T-helper 22 cell (primary cell): ENCODE measurements at places on chromosomes 4 and X.
A peak's percentile ranks its signal among the peaks of the same experiment; 100 is the strongest.

DNA sequence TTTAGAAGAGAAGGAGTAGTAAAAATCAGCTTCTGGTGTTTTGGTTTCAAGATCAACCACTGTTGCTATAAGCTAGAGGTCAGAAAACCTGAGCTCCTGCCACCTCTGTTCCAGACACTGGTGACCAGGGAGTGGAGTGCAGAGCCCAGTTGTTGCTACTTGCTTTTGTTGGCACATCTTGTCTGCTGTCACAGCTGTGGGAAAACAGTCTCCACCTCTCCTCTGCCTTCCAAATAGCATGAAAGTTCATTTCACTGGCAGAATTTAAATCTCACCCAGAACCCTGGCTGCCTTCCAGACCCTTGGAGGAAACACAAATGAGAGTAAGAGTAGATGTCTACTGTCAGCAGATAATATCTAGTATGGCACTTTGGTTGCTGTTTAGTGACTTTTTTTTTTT is 297.5 kb upstream of the KLF3 start:
- no peak for DNase-seq

DNA sequence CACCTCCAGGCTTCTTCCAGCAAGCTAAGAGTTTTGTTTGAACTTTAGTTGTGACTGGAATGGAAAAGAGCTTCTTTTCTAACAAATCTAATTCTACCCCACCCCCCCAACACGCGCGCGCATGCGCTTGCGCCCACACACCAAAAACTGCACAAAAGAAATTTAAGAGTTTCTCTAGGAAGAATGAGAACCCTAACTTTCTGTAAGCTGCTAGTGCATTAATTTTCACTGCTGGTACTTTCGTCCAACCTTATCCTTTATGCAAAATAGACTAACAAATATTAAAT is 9.0 kb upstream of the INTU start:
- DNase-seq: no peak

- DNase-seq: no peak
Measured at GRCh38 chr4:62194342-62194741, 994.2 kb downstream of the ADGRL3 start.

GRCh38 chr4:55437356-55437796 is 41.6 kb downstream of the TMEM165 start:
- DNase-seq: no peak

DNA sequence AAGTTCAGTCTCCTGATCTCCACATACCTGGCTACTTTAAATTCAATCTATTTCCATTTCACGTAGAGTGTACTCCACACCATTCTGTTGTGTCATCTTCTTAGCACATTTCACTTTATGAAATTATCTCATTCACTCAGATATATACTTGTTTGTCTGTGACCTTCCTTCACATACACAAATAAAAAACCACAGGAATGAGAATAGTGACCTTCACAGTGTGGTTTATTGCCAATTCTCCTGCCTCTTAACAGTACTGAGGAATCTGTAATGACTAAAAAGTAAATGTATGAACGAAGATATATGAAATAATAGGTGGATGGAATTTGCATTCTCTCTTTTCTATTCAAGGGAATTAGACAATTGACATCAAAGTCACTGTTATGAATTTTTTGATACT is 183.9 kb upstream of the PCDH7 start:
- DNase-seq: no peak

- no peak for DNase-seq
Measured at GRCh38 chrX:133670383-133670782, 255.1 kb upstream of the GPC4 start.

- no peak for DNase-seq
Measured at GRCh38 chrX:20352935-20353336, 86.2 kb upstream of the RPS6KA3 start.

GRCh38 chrX:136032370-136032769 is 47.1 kb downstream of the SLC9A6 start:
- no peak for DNase-seq

- no peak for DNase-seq
Measured at GRCh38 chr4:63556332-63556731, 852.9 kb downstream of the TECRL start.

DNA sequence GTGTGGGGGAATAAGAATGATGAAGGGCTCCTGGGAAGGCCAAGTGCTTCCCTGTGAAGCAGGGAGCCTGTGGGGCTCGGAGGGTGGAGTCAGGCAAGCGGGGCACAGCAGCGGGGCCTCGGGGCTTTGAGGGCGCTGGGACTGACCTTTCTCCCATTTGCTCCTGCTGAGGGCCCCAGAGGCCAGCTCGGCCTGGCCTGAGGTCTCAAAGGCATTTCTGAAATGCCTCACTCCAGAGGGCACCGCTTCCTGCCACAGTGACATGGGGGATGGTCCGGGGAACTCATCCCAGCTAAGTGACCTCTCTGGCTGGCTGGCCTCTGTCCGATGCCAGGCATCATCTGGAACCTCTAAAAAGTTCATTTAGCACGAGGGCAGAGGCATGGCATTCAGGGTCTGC is 98.8 kb upstream of the STX18 start:
- no peak for DNase-seq

DNA sequence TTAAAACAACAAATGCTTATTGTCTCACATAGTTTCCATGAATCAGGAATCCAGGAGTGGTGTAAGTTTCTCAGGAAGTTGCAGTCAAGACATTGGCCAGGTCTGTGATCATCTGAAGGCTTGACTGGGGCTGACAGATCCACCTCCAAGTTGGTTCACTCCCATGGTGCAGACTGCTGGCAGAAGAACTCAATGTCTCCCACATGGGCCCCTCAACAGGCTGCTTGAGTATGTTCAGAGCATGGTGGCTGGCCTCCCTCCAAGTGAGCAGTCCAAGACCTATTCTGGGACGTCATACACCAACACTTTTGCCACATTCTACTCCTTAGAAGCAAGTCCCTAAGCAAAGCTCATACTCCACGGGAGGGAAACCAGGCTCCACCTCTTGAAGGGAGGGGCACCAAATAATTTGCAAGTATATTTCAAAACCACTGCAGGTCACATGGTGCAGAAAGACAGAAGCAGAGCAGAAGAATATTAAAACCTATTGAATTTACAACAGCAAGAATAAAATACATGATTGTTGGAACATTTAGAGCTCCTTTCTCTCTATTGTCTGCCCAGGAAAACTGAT is 35.3 kb downstream of the LGI2 start:
- DNase-seq: no peak

DNA sequence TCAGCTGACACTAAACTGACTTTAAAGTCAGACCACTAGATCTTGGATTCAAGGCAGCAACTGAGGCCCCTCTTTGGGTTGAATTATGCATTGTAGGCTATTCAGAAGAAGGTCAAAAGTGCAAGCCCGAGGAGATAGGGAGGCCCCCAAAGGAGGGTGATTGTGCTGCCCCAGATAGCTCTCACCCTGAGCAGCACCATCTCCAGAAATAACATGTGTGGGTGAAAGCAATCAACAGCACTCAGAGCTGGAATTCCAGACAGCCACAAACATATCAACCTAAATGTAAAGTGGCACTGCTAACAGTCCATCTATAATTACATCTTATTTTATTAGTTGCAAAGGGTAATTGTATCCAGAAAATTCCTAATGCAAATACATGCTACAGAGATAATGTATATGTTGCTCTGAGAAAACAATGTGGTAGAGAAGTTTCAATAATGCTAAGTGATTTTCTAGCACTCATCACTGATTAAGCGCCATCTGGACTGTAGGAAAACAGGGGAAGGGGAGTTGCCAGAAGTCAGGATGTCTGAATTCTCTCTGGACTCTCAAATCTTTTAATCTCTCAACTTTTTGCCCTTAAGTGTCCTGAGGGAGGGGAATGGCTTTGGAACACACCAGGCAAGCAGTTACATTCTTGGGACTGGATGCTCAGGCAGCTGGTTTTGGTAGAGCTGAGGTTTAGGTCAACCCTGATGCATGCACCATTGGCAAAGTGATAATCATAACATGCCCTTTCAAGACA is 61.8 kb upstream of the SFRP2 start:
- DNase-seq: no peak

DNA sequence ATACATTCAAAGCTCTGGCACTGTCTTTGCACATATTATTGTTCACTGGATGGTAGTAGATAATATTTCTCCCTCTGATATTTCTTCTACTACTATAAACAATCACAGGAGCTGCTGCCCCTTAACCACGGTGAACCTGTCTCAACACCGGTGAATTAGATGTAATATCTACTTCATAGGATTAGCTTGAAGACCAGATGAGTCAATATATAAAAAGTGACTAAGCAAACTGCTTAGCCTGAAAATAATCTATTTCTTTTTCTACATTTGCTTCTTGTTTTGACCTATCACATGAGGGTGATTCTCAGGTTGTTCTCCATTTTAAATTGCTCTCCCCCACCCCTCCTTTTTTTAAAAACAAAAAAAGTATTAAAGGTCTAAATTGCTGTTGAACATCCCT is 645.5 kb downstream of the ANKRD50 start:
- DNase-seq: no peak

GRCh38 chr4:1231637-1232360 is 17.1 kb downstream of the CTBP1 start:
- DNase-seq: no peak

DNA sequence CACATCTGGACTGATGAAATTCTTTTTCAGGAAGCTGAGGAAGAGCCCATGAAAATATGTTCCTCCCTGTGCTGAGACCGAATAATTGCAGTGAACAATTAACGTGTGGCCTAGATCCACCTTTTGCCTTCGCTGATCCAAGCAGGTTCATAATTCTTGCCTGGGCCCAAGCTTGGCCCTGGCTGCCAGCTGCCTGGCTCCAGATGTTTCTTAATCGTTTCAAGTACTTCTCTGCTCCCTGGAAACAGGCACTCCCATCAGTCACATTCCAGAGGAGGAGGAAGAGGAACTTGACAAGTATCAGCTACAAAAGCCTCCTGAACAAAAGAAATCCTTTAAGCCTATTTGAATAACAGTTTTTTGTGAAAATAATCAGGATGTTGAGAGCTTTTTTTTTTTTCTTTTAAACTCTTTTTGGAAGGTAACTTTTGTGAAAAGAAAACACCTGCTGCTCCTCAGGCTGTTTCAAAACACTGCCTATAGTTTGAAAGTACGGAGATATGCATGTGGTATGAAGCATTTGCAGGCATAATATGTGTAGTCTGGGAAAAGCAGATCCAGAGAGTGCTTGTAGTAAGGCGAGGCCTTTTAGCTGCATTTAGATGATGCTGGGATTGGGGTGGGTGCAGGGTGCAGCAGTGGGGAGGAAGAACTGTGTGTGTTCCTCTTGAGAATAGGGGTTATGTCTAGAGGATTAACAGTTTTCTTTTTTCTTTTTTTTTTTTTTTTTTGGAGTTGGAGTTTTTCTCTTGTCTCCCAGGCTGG is 154.4 kb downstream of the PTTG2 start:
- DNase-seq: no peak

DNA sequence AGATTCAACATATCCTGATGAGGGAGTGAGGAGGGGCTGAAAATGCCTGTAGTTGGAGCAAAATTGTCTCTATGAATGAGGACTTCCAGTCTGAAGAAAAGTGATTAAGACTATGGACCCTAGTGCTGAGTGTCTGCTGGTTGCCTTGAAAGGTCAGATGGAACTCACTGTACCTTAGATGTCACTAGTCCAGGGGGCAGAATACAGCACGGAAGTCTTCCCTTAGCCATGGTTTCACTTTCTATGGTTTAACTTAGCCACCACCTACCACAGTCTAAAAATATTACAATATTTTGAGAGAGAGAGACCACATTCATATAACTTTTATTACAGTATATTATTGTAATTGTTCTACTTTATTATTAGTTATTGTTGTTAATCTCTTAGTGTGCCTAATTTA is 223.1 kb downstream of the FMR1NB start:
- DNase-seq: no peak

- no peak for DNase-seq
Measured at GRCh38 chrX:13254076-13254785, 65.6 kb downstream of the ATXN3L start.

DNA sequence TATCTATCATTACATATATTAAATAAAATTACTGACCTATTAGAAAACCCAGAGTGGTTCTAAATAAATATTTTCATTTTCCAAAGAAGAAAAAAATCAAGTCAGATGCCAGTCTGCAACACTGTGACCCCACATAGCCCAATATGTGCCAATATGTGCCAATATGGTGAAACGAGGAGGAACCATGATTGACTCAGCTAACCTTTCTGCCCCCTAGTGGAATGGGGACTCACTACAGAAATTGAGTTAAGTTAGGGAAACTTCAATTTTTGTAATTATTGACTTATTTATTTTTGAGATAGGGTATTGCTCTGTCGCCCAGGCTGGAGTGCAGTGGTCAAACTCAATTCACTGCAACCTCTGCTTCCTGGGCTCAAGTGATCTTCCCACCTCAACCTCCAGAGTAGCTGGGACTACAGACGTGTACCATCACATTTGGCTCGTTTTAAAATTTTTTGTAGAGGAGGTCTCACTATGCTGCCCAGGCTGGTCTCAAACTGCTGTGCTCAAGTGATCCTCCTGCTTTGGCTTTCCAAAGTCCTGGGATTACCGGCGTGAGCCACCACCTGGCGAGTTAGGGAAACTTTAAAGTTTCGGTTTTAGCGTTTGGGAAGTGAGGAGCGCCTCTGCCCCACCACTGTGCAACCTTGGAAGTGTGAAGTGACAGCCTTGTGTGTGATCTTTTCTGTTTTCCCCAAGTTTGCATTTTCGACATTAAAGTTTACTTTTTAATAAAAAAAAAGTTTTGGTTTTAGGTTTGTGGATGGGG is 116.8 kb upstream of the SHISA3 start:
- no peak for DNase-seq

- peak; percentile 47 for DNase-seq
Measured at GRCh38 chr4:36285784-36286480, 4.5 kb downstream of the DTHD1 start.

- DNase-seq: no peak
Measured at GRCh38 chr4:27218013-27218412, 357.4 kb downstream of the STIM2 start.

- DNase-seq: no peak
Measured at GRCh38 chr4:75637176-75637575, 6.8 kb upstream of the CDKL2 start.

- no peak for DNase-seq
Measured at GRCh38 chr4:86484241-86484640, 109.9 kb upstream of the PTPN13 start.

DNA sequence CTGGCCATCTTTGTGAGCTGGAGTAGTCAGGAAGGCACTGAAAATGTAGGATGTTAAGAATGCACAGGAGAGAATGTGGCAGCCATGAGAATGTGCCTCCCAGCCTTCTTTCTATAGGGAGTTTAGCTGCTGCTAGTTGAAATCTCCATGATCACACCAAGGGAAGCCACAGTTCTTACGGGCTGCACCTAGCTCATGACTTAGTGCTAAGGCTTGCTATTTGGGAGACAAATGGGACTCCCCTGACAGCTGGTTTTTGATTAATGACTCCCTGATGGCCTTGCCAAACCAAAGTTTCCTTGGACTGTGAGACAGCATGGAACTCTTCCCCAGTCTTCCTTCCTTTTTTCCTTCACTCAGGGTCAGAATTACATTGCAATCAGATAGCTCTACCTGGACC is 9.2 kb downstream of the CTSO start:
- no peak for DNase-seq

GRCh38 chrX:118726887-118727685 is at the start of gene IL13RA1:
IL13RA1 (plus strand) TSS chrX:118727606; CDS start chrX:118727639, 33 bp downstream.
- no peak for DNase-seq

DNA sequence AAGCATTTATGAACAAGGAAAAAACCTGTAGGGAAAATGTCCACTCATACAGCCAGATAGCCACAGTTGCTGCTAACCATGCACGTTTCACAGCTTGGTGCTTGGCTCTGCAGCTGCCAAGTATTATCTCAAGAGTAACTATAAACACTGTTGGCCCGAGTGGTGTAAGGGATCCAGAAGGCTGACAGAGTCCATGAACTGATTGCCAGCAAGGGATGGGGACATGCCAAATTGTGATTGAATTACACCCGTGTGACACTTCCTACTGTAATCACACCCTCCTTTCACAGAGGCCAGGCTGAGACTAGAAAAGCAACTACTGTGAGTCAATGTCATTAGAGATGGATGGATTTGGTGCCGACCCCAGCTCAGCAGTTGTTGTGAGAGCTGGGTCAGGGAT is 223.9 kb upstream of the ANKRD50 start:
- DNase-seq: no peak
